ENCODE measurements at places on chromosomes 11 and 22. TPM values are rescaled to one million over a fixed set of nuclear protein-coding genes. Genes with fewer than 3 reads are reported as not detected.

Gene C22orf31
- total RNA-seq: not detected

DNA sequence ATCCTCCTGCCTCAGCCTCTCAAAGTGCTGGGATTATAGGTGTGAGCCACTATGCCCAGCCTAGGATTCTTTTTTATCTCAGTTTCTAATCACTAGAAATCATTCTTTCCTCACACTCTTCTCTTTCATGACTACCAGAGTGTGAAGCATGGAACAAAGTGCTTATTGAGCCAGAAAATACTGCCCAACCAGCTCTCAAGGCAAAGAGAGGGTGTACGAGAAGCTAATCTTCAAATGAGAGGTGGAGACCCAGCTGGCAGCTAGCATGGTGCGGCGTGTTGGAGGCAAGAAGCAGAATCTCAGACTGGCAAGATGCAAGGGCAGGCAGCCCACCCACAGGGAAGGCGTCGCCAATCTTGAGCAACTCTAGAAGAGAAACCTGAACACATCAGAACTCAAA, 41.1 kb upstream of the ME3 start:
- DNase-seq: no peak

DNA sequence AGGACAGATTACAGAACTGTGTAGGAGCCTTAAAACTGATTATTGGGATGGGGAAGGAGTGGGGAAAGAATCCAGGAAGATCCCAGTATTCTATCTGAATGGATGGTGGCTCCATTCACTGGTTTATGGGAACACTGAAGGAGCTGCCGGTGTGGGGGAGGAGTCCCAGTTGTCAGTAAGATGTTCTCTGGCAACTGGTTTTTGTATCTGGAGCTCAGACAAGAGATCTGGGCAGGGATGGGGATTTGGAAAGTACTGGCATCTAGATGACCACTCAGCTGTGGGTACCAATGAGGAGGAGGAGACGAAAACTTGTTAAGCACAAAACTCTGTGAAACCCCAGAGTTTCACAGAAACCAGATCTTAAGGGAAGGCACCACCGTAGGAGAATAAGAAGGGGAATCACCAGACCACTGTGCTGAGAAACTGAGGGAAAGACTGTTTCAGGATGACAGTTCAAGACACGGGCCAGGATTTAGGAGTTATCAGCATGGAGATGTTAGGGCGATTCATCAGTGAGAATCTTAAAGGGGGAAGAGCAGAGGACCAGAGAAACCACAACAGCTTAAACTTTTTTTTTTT, 28.1 kb downstream of the LDLRAD3 start:
- no peak for DNase-seq

Gene HORMAD2
- not detected for total RNA-seq

DNA sequence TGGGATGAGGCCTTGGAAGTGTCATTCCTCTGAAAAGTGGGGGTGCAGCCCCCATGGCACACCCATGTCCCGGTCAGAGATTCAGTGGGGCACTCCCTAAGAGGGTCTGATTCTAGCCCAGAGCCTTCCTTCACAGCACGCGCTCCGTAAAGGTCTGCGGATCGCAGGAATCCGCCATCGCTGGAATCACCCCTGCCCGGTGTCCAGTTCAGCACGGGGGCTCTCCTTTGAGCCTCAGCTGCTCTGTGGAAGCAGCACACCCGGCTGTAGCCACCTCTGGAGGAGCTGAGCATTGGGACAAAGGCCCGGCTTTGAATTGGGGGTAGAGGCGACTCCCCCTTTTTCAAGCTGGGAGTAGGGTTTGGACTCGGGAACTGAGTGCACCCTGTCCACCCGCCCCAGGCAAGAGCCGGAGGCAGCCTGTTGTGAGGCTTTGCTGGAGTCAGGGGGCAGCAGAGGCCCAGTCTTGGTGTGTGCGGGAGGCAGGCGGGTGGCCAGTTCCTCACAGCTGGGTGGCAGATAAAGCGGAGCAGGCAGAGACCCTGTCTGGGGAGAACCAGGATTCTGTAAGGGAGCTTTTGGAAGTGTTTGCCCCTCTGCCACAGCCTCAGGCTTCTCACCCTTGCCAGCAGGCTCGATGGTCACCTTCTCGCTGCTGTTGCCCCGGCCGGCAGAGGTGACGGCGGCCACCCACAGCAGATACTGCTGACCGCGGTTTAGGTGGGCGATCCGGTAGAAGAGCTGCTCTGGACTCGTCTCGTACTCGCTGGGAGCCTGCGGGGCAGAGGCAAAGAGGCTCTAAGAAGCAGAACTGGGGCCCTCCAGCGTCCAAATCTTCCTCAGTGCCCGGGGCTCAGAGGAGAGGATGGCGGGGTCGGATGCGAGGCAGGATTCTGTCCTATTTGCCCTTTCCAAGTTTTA, 115.9 kb downstream of the CEP164 start:
- DNase-seq: no peak

DNA sequence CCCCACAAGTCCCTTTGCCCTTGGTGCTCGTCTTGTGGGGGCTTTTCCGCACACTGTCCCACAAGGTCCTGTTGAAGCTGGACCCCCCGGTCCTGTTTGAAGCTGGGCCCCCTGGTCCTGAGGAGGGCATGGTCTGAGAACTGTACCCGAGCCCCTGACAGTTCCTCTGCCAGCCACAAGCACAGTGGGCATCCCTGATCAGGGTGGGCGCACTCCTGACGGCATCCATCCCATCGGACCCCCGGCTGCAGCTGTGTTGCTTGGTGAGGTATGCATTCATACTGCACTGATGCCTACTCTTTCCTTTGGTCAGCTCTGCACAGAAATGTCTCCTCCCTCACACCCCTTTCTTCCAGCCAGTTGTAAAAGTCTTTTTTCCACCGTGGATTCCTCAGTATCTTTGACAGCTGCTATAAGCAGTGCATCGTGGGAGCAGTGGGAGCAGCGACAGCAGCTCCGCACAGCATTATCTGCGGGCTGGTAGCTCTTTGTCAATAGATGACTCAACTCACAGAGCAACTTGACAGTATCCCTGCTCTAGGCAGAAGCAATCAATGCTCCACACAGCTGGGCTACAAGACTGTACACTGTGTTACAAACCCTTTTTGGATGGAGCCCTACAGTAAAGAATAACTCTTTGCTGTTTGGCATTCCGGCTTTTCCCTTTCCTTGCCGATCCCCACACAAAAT, 1030.8 kb upstream of the CCDC90B start:
- no peak for DNase-seq

Gene RAB6A
- 86.3 TPM for total RNA-seq

GRCh38 chr11:86620891-86621521, 51.4 kb downstream of the ME3 start:
- DNase-seq: no peak

DNA sequence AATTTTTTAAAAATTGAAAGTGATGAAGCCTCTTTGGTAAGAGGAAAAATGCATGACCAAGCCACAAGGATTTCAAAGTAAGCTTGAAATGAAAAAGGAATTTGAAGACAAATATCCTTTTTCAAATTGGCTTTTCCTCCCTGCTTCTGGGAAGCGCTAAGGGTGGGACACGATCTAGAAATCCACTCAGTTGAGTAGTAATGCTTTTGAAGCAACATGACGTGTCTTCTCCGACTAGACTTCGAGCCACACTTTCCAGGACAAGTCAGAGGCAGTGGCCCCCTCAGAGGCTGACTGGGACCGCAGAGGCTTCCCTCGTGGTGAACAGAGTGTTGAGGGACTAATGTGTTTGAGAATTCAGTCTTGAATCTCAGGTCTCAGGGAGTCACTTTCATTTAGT, 39.8 kb downstream of the KREMEN1 start:
- DNase-seq: no peak

DNA sequence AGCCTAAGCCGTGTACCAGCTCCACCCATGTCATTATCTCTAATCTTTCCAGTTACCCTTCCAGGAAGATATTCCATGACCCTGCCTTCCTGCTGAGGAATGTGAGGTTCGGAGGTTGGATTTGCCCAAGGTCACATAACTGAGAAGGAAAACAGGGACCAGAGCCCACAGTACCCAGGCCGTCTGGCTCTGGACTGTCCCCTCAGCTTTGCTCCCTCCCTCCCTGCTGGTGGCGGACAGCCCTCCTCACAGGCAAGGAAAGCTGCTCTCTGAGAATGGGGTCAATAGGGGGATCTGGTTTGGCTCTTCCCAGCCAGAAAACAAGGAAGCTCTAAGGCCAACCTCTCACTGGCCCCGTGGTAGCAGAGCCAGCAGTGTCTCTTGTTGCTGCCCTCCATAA, 63.3 kb downstream of the SYN3 start:
- DNase-seq: no peak

GRCh38 chr11:134126217-134126822, 57.4 kb downstream of the JAM3 start:
- DNase-seq: no peak

Gene APOA5
- not detected for total RNA-seq

GRCh38 chr11:34425867-34426266, 12.9 kb upstream of the CAT start:
- no peak for DNase-seq

GRCh38 chr11:61315260-61315659, 17.6 kb downstream of the DDB1 start:
- DNase-seq: no peak

- DNase-seq: no peak
Observed at GRCh38 chr11:32432565-32432964, 2.8 kb downstream of the WT1 start.

Gene FGF3
- not detected for total RNA-seq

GRCh38 chr11:113265362-113265761, 49.0 kb upstream of the TTC12 start:
- DNase-seq: no peak

Gene NLRP6
- total RNA-seq: not detected

- DNase-seq: no peak
Observed at GRCh38 chr11:12693479-12694182, 19.4 kb downstream of the TEAD1 start.

Gene KCNK4
- total RNA-seq: not detected

Gene TPBGL
- total RNA-seq: not detected

DNA sequence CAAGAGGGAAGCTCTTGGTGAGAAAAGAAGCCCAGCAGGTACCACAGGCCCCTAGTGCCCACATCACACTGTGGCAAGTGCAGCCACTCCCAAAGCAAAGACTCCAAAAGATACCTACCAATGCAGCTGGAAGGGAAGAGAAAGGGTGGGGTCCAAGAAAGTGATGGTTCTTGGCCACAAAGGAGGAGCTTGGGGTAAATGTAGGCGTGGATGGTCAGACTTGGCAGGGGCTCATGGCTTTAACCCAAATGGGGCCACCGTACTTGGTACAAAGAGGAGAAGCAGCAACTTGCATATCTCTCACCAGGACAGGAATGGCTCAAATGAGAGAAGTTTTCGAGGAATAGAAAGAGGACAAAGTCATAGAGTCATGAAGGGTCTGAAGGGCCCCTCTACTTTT, 4.8 kb downstream of the MAP3K11 start:
- DNase-seq: no peak

Gene NXPE4
- total RNA-seq: not detected

- no peak for DNase-seq
Observed at GRCh38 chr11:64713016-64713707, 9.8 kb downstream of the NRXN2 start.

- DNase-seq: no peak
Observed at GRCh38 chr22:46971099-46971763, 208.8 kb downstream of the TBC1D22A start.

- DNase-seq: no peak
Observed at GRCh38 chr11:89235976-89236375, 58.3 kb downstream of the TYR start.

- DNase-seq: no peak
Observed at GRCh38 chr11:73151416-73151815, 9.3 kb upstream of the FCHSD2 start.

- no peak for DNase-seq
Observed at GRCh38 chr11:57248780-57249383, 11.8 kb upstream of the APLNR start.

DNA sequence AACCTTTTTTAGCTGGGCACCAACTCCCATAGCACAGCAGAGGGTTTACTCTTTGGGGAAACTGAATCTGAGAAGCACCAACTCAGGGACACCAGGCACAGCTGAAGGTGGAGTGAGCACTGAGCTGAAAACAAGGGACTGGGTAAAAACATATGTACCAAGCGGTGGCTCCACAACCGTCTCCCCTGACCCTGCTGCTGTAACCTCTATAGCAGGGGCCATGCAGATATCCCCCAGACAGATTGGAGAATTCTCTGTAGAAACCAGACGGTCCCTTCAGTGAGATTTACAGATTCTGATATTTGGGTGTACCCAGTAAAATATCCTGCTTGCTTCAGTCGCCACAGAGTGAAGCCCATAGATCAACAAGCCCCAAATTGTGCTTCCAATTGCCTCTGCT, 4.3 kb upstream of the SNX32 start:
- DNase-seq: no peak

DNA sequence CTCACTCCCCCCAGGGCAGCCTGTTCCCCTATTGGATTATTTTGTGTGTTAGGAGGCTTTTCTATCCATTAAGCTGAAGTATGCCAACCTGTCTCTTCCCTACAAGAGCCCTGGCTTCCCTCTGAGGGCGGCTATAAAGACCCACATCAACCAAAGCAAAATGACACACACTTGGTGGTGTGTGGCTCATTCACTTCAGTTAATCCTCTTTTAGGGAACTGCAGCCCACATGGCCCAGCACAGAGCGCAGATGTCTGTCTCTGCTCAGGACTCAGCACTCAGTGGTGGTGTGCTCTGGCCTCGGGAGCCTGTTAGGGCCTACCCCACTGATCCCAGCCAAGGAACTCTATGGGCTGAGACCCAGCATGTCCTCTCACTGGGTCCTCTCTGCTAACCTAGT, 32.2 kb upstream of the LRRC10B start:
- DNase-seq: no peak

Gene C11orf16
- not detected for total RNA-seq

Gene FXYD2
- total RNA-seq: not detected

Gene CNIH2
- not detected for total RNA-seq

DNA sequence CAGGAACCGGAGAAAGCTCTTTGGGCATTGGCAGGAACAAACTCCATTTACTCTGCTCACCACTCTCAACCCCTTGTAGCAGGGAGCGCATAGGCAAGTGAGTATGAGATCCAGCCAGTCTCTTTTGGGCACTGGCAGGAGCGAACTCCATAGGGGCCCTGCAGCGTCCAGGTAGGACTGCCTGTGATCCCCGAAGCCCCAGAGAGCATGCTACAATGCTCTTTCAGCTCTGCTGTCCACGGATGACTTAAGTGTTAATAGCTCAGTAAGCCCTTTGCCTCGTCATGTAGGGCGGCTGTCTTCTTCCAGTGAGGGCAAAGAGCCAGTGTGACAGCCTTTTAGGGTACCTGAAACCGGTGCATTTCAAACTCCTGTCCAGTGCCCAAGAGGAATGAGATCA, 1525.6 kb upstream of the RAG2 start:
- no peak for DNase-seq

- DNase-seq: no peak
Observed at GRCh38 chr11:64238076-64238475, 2.8 kb upstream of the FKBP2 start.

DNA sequence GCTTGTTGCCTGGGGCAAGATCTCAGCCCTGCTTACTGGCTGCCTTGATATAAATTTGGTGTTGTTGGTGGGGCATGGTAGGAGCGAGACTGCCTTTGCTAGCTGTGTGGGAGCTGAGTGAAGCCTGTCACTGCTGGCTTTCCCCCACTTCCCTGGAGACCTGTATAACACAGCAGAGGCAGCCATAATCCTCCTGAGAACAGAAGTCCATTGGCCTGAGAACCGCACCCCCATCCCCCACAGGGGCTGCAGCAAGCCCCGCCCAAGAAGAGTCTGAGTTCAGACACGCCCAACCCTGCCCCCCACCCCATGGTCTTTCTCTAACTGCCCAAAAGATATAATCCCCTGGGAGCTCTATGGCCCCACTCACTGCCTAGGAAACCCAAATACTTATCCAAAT, 39.2 kb upstream of the ARHGAP42 start:
- no peak for DNase-seq

Gene ASCL2
- not detected for total RNA-seq

Gene RFPL1
- total RNA-seq: not detected

GRCh38 chr11:778976-779954, 2.0 kb upstream of the GATD1 start:
- DNase-seq: no peak
